ENCODE measurements at places on chromosomes 1 and 21.

- no peak for DNase-seq
These were observed 14.7 kb upstream of the GUCA2A start for GRCh38 chr1:42179275-42179674.

DNA sequence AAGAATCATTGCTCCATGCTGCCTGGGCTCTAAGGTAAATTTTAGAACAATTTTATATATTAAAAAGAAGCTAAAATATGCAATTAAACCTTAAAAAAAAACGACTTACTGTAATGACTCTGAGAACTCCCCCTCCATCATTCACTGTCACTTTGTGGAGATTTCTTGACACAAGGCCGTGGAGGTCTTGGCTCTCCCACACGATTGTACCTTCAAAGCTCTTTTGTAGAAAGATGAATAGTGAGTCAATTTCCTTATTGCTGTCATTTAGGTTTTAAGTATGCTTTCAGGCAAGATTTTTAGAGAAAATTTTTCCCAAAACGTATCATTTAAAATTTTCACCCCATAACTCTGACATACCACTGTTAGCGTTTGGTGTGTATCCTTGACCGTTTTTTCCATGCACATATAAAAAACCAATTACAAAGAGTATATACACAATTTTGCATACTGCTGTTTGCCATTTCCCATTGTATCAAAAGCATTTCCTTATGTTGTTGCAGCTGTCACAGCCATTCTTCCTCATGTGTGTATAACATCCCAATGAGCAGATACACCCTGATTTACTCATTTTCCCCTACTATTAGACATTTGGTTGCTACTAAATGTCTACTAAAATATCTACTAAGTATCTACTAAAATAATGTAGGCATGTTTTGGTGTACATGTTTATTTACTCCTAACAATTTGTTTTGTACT lies 33.4 kb downstream of the B3GALNT2 start:
- DNase-seq: no peak

DNA sequence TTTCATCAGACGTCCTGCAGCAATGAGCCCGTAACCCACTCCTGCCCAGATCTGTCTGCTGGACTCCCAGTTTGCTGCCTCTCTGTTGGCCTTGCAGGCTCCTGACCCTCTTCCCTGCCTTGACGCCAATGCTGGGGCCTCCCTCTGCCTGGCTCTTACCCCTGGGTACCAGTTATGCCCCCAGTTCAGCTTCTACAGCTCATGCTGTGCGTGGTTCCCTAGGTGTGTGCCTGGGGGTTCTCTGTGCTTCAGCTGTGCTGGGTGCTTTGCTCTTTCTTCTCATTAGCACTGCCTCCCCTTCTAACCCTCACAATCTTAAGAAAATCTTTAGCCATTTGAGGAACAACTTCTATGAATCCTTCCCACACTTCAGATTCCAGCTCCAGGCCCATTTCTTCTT lies 151.4 kb downstream of the ZSCAN20 start:
- no peak for DNase-seq

DNA sequence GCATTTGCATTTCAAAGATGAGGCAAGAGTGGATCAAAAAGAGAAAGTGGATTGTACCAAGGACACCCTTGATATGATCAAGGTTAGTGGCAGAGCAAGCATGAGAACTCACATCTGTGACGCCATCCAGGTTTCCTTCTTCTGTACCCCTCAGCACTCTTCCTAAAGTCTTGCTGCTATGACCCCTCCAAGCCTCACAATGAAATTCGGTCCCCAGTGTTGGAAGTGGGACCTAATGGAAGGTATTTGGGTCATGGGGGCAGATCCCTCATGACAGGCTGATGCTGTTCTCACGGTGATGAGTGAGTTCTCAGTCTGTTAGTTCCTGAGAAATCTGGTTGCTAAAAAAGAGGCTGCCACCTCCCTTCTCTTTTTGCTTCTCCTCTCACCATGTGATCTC lies 86.4 kb downstream of the PGM1 start:
- no peak for DNase-seq

DNA sequence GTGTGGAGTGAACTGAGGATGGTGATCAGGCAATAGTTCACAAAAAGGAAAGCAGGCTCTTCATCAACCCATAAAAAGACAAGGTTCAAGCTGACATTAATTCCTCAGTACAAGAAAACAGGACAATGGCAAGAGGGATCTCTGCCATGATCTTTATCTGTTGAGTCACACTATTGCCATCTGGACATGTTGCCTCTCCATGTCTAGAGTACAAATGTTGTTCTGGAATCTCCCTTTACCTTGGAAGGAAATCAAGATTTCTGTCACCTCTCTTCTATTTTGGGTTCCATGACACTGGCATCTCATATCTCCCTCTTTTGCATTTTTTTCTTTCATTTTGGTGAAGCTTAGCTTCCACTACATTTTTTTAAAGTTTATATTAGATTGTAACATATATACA lies 329.1 kb downstream of the USP25 start:
- DNase-seq: no peak

GRCh38 chr1:203440771-203441170 lies 34.8 kb upstream of the PRELP start:
- no peak for DNase-seq

DNA sequence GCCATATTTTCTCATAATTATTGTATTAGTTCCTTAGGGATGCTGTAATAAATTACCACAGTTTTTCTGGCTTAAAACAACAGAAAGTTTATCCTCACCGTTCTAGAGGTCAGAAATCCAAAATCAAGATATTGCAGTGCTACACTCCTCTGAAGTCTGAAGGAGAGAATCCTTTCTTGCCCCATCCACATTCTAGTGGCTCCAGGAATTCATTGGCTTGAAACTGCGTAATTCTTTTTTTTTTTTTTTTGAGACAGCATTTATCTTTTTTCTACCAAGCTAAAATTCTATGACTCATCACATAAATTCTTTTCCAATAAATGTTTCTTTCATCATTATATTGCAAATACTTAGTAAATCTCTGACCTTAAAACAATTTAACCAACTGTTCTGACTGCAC lies 451.0 kb upstream of the RGS18 start:
- no peak for DNase-seq
